ENCODE measurements at places on chromosomes 4 and X.

DNA sequence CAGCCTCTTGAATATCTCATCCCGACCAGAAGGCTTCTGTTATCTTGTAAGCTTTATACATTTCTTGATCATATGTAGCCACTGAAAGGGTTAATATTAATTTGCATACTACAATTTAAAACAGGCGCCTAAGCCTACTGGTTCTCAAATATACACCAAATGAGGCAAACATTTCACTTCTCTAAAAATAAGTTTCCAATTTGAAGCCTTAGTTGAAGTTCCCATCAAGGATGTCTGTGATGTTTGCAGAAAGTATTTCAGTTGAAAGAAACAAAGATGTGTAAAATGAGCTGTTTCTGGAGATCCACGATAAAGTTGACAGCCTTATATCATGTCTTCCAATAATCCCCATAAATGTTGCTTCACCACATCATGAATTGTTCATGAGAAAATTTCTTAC, 70.6 kb downstream of the KIT start:
- no peak for DNase-seq

DNA sequence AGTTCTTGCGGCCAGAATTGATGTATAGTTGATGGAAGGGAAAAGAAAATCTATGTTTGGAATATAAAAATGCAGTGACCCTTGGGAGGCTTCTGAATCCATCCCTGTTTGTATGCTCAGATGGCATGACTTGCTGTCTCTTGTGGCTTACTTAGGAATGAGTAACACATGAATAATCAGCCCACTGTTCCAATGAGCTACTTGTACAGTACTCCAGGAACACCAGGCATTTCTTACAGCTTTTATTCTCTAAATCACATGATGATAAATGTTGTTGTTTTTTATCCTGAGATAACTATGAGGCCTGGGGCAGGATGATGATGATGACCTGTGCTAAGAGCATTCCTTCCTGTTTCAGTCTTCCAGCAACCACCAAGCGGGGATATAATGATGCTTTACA, 18.9 kb downstream of the TMPRSS11E start:
- no peak for DNase-seq

- no peak for DNase-seq
Observed at GRCh38 chrX:74781507-74782034, 143.7 kb downstream of the NEXMIF start.

DNA sequence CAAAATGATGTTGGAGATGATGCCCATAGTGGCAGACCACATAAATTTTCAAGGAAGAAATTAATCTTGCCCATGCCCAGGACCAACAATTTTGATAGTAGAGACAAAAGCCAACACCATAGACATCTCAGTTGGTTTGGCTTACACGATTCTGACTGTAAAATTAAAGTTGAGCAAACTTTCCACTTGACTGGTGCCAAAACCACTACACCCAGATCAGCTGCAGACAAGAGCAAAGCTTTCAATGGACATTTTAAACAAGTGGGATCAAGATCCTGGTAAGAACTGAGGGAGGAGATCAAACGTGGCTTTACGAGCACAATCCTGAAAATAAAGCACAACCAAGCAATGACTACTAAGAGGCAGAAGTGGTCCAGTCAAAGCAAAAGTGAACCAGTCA, 90.7 kb downstream of the PAPSS1 start:
- no peak for DNase-seq

GRCh38 chrX:10660171-10660570, 39.8 kb upstream of the MID1 start:
- DNase-seq: no peak

DNA sequence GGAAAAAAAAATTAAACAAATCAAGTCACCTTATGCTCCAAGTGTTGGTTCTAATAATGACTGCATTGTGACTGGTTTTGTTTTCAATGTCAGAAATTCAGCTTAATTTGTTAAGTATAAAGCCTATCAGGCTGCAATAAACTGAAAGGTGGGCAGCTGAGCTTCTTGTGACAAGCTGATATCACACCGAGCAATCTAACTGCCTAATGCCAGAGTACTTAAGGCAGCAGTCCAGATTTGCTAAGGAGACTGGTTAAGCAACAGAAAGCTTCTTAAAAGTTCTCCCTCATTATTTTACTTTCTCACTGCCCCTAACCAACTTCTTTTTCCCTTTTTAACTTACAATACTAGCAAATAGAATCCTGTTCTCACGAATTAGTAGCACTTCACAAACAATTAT, 201.0 kb downstream of the MAB21L2 start:
- no peak for DNase-seq
